ENCODE measurements at places on chromosomes 1 and 21. TPM values are rescaled to one million over a fixed set of nuclear protein-coding genes. Genes with fewer than 3 reads are reported as not detected.

- no peaks in the 10 kb centered on the region for H3K27me3 ChIP-seq
- no peak overlapping the region for H3K4me3 ChIP-seq
- H3K4me1 ChIP-seq, result no peaks in the 10 kb centered on the region
- no peak overlapping the region for H3K27ac ChIP-seq
Measured at GRCh38 chr1:48294656-48295055, 72.1 kb downstream of the SLC5A9 start.

DNA sequence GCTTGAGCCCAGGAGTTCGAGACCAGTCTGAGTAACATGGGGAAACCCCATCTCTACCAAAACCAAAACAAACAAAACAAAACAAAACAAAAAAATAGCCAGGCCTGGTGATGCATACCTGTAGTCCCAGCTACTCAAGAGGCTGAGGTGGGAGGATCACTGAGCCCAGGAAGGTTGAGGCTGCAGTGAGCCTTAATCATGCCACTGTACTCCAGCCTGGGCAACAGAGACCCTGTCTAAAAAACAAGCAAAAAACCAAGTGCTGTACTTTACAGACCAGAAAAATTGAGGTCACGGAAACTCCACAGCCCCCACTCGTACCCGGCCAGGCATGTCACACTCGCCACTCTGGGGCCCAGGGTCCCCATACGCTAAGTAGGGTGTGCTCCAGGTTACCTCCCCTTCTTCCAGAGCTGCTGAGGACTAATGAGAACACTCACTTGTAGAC is 22.9 kb downstream of the ATP2B4 start:
- no peak for DNase-seq
- peak overlapping the region; percentile 45 for H3K4me3 ChIP-seq

S100A16 gene
- 55.6 TPM for total RNA-seq

S100A4 gene
- 154 TPM for total RNA-seq

GRCh38 chr21:34959607-34960006 is 89.5 kb downstream of the RUNX1 start:
- no peak for DNase-seq
- H3K27ac ChIP-seq, result no peak overlapping the region
- H3K27me3 ChIP-seq, result no peaks in the 10 kb centered on the region
- no peaks in the 10 kb centered on the region for H3K4me1 ChIP-seq

DNA sequence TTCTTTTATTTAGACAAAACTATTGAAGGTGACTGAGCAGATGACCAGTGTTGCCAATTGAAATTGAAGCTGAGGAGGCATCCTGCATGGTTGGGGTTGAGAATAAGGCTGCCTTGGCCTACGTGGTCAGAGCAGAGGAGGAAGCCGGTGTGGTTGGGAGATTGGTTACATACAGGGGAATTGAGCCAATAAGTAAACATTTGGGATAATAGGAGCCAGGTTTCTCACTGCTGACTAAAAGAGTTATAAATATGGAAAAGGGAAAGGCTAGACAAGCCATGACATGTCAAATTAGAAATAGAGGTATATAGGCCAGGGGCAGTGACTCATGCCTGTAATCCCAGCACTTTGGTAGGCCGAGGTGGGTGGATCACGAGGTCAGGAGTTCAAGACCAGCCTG is 15.8 kb downstream of the SNX7 start:
- no peak for DNase-seq
- no peaks in the 10 kb centered on the region for H3K36me3 ChIP-seq
- H3K27me3 ChIP-seq, result no peaks in the 10 kb centered on the region
- no peak overlapping the region for H3K4me3 ChIP-seq

ANGPTL3 gene
- total RNA-seq, result not detected

HSD3B1 gene
- not detected for total RNA-seq

DNA sequence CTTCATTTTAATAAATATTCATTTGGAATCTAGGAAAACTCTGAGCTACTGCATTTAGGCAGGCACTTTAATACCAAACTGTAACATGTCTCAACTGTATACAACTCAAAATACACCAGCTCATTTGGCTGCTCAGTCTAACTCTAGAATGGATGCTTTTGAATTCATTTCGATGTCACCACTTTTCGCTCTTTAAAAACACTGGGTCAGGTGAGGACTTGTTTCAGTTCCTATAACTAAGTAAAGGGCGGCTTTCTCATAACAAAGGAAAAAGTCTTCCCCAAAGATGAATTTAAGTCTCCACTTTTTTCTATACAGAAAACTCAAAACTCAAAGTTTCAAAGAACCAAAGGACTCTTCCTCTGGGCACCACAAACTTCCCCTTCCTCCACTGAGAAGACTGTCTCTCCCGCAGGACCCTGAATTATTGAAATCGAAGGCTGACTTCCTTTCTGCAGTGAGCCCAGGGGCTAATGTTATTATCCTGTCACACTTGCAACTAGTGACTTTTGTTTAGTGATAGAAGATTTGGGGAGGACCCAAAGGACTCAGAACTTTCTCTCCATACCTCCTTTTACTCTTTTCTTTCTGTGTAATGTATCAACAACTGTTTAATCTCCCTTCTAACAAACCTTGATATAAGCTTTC is 9.7 kb upstream of the DHX9 start:
- no peaks in the 10 kb centered on the region for H3K4me1 ChIP-seq
- no peak overlapping the region for H3K4me3 ChIP-seq
- H3K27me3 ChIP-seq, result no peaks in the 10 kb centered on the region
- no peak for DNase-seq

DNA sequence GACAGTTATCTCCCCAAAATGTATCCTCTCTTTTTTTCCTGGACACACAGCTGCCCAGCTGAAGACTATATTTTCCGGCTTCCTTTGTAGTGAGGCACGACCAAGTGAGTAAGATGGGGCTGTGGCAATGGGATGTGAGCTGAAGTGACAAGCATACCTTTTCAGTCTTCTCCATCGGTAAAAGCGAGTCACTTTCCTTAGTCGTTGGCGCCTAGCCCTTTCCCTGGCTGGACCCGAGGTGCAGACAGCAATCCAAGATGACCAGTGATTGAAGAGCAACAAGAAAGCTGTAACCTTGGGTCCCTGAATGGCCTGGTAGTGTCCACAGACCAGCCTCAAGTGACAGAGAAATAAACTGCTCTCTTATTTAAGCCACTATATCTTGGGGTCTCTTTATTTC is 155.2 kb downstream of the NR5A2 start:
- H3K4me1 ChIP-seq, result peaks cover 19% of the 10 kb centered on the region
- H3K27ac ChIP-seq, result no peak overlapping the region
- DNase-seq, result no peak
- H3K27me3 ChIP-seq, result no peaks in the 10 kb centered on the region

PARS2 gene
- total RNA-seq, result 4.0 TPM

VSIG8 gene
- total RNA-seq, result not detected

DNA sequence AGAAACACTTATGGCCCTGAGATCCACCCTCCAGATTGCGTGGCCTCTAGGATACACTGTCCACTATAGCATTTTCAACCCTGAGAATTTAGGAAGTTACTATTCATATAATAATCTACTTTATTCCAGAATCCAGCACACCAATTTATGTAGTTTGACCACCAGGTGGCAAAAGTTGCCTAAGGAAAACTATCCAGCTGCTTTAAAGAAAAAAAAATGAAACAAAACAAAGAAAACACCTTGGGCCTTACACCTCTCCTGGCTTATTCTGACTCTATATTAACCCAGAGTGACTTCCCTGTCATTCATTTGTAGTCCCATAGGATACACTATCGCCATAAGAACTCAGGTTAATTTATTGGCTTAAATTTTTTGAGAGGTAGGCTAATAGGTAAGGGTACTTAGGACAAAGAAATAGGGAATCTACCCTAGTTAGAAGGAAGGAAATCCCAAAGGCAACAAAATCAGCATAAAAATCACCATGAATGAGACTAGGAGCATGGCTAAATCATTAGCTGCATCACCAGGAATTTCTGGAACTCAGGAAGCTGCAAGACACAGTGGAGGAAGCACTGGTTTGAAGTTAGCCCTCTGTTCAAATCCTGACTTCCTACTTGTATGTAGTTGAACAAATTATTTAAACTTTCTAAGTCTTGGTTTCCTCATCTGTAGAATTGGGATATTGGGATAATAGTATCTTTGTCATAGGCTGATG is 107.5 kb downstream of the SPAG17 start:
- H3K36me3 ChIP-seq, result no peaks in the 10 kb centered on the region
- DNase-seq, result no peak
- no peaks in the 10 kb centered on the region for H3K27me3 ChIP-seq
- no peak overlapping the region for H3K4me3 ChIP-seq
- H3K27ac ChIP-seq, result no peak overlapping the region

- H3K27me3 ChIP-seq, result no peaks in the 10 kb centered on the region
- DNase-seq, result no peak
- no peaks in the 10 kb centered on the region for H3K4me1 ChIP-seq
- no peak overlapping the region for H3K27ac ChIP-seq
Measured at GRCh38 chr1:17717594-17718535, 37.3 kb upstream of the ACTL8 start.

GRCh38 chr1:33336580-33336979 is 15.7 kb upstream of the A3GALT2 start:
- H3K4me1 ChIP-seq, result peaks cover 100% of the 10 kb centered on the region
- peak overlapping the region; percentile 99 for H3K27ac ChIP-seq
- DNase-seq, result no peak
- no peaks in the 10 kb centered on the region for H3K27me3 ChIP-seq
- H3K4me3 ChIP-seq, result no peak overlapping the region

DNA sequence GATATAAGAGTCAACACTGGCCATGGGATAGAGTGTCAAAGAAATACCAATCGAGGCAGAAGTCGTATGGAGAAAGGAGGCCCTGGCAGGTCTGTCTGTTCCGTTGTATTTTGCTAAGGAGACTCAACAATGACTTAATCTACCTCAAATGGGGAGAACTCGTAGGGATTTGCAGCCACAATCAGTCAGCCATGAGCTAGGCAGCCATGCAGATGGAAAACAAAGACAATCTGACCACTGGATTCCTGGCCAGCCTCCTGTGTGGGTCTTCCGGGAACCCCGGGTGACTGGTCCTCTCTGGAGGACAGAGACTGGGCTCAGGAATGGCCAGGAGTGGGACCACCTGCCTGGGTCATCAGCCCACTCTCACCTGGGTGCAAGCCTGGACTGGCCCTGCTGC is 167.8 kb downstream of the ETS2 start:
- DNase-seq, result no peak
- no peaks in the 10 kb centered on the region for H3K36me3 ChIP-seq

ID3 gene
- 210 TPM for total RNA-seq

PLXNA2 gene
- 29.1 TPM for total RNA-seq

SERPINC1 gene
- total RNA-seq, result not detected

GRCh38 chr1:89171067-89171438 is 4.8 kb downstream of the GBP7 start:
- DNase-seq, result no peak
- no peaks in the 10 kb centered on the region for H3K4me1 ChIP-seq
- H3K36me3 ChIP-seq, result no peaks in the 10 kb centered on the region

TBX19 gene
- 2.0 TPM for total RNA-seq

DNA sequence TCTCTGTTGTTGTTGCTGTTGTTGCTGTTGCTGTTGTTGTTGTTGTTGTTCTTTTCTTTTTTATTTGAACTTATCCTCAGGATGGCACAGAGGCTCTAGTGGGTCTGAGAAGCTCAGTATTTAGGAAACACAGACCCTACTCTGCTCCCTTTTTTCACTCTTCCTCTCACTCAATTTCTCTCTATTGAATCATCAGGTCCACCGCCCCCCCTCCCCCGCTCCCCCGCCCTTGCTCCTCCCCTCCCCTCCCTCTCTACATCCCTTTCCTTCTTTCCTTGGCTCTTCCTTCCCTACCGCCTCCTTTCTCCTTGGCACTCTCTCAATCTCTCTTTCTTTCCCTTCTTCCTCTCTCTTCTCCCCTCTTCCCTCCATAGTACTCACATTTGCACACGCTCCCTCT is 218.5 kb upstream of the ZC3H12A start:
- no peaks in the 10 kb centered on the region for H3K4me1 ChIP-seq
- H3K27me3 ChIP-seq, result no peaks in the 10 kb centered on the region
- H3K36me3 ChIP-seq, result no peaks in the 10 kb centered on the region
- no peak for DNase-seq
- H3K4me3 ChIP-seq, result no peak overlapping the region
- no peak overlapping the region for H3K27ac ChIP-seq

DNA sequence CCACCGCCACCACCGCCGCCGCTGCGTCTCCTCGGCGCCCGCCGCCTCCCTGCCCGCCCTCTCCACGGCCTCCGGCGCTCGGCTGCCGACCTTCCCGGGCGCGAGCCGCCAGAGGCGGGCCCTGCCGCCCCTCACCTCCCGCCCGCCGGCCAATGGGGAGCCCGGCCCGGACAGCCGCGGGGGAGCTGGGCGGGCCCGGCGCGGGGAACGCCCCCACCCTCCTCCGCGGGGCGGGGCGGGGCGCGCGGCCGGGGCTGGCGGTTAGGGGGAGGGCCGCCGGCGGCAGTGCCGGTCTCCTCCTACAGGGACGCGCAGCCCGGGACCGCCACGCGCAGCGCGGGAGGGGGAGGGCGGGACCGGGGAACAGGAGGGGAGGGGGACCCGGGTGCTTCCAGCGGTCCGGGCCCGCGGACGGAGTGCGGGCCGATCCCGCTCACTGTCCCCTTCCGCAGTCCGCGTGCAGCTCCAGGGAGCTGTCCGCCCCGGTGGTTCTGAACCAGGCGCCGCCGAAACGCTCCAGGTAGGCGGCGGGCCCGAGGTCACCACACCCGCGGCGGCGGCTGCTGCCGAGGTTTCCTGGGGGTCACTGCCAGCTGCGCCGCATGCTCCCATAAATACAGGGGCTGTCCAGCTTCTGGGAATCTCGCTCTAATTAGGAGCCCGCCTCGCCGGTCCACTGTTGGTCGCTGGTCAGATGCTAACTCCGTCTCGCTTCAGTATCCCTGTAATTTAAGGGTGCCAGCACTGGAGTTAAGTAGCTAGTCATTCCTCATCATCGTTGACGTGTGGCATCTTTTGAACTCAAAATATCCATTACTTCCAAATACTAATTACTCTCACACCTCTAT is at the start of gene PGBD5:
TSS of gene PGBD5 (minus strand) at position 87 of the 848 bp plus-strand sequence. CDS start 404 bp downstream, outside the sequence.
- H3K4me1 ChIP-seq, result peaks cover 21% of the 10 kb centered on the region
- no peaks in the 10 kb centered on the region for H3K27me3 ChIP-seq
- peak; percentile 86 for DNase-seq
- no peaks in the 10 kb centered on the region for H3K36me3 ChIP-seq
- H3K27ac ChIP-seq, result no peak within 1 kb of the TSS

DNA sequence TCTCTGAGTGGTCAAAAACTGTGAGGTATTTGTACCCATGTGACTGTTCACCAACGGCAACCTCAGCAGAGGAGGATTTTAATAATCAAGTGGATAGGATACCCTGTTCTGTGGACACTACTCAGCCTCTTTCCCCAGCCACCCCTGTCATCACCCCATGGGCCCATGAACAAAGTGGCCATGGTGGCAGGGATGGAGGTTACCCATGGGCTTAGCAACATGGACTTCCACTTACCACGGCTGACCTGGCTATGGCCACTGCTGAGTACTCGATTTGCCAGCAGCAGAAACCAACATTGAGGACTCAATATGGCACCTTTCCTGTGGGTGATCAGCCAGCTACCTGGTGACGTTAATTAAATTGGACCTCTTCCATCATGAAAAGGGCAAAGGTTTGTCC is 1782.7 kb downstream of the PLA2G4A start:
- H3K4me1 ChIP-seq, result no peaks in the 10 kb centered on the region
- no peak for DNase-seq
- no peak overlapping the region for H3K4me3 ChIP-seq
- no peak overlapping the region for H3K27ac ChIP-seq
- H3K27me3 ChIP-seq, result no peaks in the 10 kb centered on the region

Data from esophagus muscularis mucosa (tissue), 4 donors.